ENCODE measurements at places on chromosomes 7 and 10.

DNA sequence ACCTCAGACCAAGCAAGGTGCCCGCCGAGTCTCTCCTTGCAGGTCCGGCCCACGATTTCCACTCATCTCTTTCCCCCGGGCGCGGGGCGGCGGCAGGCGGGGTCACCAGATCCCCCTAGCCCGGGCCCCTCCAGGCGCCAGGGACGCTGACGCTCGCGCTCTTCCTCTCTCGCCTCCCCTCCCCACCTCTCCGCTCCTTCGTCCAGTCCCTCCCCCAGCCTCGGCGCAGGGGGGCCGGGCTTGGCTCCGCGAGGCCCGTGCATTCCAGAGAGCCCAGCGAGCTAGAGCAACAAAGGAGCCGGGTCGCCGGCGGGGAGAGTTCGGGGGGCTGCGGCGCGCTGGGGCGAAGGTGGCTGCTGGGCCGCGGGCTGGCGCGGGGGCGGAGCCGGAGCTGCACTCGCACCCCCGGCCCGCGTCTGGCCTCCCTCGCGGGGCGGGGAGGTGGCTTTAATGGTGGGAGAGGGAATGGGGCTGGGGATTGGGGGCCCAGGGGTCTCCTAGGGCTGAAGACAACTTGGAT lies at the start of gene SMO:
Gene SMO, plus strand, starts transcription at position 262 of the 520 bp plus-strand sequence. CDS start 519 bp downstream, outside the sequence.
- no peak for DNase-seq

DNA sequence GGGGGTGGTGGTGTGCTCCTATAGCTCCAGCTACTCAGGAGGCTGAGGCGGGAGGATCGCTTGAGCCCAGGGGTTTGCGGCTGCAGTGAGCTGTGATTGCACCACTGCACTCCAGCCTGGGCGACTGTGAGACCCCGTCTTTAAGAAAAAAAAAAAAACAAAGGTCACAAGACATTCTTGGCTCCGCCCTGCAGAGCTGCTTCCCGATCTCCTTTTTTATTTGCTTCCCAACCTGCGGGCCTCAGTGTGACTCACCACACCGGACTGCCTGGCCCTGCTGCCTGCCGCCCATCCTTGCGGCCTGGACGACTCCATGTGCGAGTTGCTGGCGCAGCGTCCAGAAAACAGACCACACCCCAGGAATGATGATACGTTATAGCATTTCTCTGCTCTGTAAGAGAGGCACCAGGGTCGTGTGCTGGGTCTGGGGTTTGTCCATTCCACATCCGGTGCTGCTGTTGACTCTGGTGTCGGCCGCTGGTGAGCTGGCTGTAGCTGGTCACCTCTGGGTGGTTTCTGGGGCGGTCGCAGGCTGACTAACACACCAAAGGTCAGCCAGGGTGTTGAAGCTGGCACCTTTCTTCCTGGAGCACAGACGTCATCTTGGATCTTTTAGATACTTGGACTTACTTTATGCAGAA lies 123.6 kb downstream of the TCF7L2 start:
- no peak for DNase-seq

DNA sequence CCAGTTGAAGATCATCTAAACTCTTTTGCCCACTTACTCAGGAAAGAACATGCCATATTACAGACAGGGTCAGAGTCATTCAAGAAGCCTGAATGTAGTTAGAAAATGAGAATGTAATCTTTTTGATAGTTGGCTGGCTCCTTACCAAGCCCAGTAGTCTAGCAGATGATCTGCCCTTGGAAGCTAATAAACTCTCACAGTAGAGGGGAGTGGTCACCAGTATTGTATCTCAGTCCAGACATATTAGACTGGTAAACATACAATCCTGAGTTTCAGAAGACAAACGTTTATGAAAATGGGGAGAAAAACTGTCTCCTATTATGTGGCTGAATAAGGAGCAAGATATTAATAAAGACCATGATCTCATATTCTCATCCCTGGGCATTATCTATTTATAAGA lies 65.3 kb downstream of the SEPTIN7 start:
- DNase-seq: no peak

DNA sequence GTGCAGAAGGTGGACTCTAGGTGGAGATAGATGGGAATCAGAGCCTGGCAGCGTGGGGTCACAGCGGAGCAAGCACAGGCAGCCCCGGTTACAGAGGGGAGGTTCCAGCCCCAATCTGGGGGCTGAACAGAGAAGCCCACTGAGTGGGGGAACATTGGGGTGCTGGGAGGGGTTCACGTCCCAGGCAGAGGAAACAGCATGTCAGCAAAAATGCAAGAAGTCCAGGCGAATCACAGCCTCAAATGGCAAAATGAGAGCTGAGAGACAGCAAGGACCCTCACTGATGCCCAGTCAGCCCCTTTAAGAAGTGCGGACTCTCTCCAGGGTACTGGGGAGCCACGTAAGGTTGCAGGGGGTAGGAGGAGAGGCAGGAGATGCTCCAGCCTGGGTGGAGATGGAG lies 62.0 kb downstream of the ELFN1 start:
- no peak for DNase-seq

DNA sequence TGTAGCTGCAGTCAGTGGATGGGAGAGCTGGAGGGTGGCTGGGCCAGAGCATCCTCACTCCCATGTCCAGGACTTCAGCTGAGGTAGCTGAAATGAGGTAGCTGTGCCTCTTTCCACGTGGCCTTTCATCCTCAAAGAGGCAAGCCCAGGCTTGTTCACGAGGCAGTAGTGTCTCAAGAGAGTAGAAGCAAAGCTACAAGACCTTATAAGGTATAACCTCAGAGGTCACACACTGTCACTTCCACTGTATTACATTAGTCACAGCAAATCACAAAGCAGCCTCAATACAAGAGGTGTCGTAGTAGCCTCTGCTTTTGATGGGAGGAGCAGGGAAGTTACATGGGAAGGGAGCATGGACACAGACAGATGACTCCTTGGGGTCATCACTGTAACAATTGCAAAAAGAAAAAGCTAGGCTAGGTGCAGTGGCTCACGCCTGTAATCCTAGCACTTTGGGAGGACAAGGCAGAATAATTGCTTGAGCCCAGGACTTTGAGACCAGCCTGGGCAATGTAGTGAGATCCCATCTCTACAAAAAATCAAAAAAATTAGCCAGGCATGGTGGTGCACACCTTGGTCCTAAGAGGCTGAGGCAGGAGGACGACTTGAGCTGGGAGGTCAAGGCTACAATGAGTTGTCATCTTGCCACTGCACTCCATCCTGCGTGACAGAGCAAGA lies 97.5 kb downstream of the SKIDA1 start:
- DNase-seq: no peak

DNA sequence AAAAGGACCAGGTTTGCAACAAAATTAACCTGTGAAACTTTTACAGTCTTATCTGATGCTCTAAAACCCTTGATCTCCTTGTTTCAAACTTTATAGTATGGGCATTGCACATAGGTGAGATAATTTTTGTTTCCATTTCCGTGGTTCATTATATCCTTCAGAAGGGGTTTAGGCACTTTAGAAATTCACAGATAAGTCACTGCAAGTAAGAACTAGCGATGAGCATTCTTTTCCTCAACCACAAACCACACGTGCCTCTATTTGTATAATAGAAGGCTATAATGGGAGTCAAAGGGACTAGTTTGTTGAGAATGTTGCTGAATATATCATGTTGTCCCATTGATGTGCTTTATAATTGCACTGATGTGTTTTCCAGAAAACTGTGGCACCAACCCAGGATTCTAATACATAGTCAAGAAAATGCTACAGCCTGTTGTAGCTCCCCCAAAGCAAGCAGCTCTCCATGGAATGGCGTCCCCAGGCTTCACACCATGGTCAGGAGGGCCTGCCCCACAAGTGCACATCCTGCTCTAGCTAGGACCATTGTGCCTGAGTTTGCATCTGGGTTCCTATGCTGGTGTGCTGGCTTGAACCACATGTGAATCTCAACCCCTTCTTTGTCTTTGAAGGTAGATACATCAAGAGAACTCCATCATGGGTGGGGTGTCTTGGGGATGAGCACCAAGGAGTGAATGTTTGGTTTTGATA lies 14.0 kb upstream of the ATXN7L1 start:
- DNase-seq: no peak

- no peak for DNase-seq
These were observed 817.6 kb downstream of the PCDH15 start for GRCh38 chr10:53983431-53983830.

- DNase-seq: no peak
These were observed 18.5 kb upstream of the AGR3 start for GRCh38 chr7:16900209-16900768.

GRCh38 chr10:67853512-67853911 lies 15.5 kb upstream of the DNAJC12 start:
- DNase-seq: no peak

GRCh38 chr10:47261556-47261955 lies 38.4 kb upstream of the GDF10 start:
- no peak for DNase-seq

DNA sequence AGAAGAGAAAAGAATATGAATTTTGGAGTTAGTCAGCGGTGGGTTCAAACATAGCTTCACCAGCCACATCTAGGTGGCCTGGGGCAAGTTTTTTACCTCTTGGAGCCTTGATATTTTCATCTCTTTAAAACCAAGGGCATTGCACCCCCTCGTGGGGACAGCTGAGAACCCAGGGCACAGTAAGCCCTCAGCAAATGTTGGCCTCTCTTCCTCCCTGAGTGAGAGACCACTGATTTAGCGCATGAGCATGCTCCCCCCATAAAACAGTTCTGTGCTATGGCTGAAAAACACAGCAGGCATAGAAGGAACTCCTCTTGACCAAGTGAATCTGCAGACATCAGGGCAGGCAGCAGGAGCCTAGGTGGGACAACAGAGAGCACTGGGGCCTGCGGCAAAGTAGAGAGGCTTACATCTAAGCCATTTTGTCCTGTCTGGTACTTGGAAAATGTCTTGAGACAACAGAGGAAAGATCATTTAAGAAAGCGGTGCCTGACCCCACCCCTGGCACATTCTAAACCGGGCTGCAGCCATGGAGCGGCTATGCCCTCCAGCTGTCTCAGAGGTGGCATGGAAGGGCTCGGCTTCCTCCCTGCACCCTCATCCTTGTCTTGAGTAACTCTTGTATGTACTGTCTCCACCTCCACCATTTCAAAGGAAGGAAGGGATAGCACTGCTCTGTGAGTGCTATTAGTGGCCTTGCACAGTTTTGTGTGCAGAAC lies 94.7 kb downstream of the ARHGAP22 start:
- no peak for DNase-seq
